ENCODE measurements at places on chromosomes 1 and 21.

DNA sequence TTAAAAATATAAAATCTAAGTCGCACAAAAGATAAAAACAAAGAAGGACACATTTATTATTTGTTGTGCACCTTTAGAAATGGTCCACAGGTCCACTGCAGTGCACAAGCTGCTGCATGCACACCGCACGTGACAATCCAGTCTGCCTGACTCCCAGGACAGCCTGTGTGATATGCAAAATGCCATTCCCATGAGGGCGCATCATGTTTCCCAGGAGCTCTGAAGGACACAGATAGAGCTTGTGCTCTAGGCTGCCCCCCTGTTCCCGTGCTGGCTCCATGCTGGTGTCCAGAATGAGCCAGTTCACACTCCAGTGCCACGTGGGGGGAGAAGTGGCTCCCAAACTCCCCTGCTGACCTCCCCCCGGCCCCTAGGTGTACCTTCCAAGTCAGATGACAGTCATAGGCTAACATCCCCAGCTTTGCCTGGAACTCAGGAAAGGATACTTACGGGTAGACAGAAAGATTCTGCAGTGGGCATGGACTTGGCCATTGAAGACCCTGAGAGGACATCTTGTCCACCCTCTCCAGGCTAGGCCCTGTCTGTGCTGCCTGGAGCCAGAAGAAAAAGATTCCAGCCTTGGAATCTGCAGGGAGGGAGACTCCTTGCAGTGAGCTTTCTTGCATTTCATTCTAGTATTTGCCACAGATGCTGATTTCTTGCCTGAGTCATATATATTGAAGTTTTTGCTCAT lies 26.3 kb downstream of the RAB7B start:
- no peak for DNase-seq

GRCh38 chr1:1778663-1779319 lies 521 bp upstream of the NADK start:
- DNase-seq, result peak; percentile 72

DNA sequence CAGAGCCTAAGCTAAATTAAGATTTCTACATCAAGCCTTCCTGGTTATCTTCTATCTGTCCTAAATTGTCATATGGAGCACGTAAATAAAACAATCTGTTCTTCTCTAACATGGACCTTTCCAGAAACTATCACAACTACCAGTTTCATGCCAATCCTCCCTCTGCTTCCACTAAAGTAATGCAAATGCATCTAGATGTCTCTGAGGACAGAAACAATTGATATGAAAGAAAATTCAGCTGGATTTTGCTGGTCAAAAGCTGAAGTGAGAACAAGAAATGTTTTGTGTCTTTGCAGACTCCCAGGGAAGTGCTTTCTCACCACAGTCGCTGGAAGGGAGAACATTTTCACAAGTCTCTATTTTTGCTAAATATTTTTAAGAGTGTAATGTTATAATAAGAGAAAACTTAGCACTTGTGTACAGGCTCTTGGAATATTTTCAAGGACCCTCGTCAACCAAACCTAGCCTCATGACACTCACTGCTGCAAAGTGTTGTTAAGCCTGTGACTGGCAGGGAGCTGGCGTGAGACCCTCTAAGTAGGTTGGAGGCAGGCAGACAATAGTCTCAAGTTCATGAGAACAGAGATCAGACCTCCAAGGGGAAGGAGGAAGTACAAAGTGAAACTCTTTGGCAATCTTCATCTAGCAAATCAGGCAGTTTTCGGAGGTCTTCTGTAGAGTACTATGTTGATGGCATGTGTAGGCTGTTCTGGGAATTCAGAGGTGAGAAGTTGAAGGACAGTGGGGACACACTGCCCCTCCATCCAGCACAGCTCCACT lies 38.8 kb downstream of the DNASE2B start:
- DNase-seq, result no peak

DNA sequence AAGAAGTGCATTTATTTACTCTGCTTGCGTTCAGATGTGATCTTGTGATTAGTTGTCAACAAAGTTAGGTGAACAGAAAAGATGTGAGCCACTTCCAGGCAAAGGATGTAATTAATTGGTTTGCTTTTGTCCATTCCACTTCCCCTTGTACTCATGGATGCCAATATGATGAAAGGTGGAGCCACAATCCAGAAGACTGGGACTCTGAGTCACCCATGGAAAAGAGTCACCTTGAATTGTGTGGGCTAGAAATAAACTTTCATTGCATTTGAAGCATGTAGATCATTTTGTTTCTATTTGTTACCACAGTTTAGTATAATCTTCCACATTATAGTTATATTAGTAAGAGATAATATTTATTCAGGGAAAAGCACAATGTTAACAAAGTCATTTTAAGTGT lies 684.2 kb downstream of the LTN1 start:
- DNase-seq, result no peak

GRCh38 chr1:114720492-114720891 lies 3.9 kb upstream of the NRAS start:
- no peak for DNase-seq

DNA sequence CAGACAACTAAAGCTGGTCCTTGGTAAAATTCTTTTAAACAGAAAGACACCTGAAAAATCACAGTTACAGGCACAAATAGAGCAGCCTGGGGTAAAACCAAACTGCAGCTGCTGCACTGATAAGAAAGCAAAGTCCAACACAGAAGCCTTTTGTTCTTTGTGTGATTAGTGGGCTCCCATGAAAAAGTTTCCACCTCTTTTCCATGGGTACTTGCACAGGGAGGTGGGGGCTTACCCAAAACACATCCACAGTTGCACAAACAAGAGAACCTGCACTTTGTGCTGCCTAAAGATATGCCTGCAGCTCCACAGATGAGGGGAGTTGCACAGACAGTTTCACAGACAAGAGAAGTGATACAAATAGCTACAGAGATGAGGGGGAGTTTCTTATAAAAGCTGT lies 106.7 kb upstream of the SLC5A9 start:
- DNase-seq, result no peak

GRCh38 chr1:206736878-206737728 lies 33.5 kb upstream of the IL19 start:
- DNase-seq, result peak; percentile 80

- no peak for DNase-seq
These were observed 89.5 kb upstream of the C1orf21 start for GRCh38 chr1:184297244-184297750.

DNA sequence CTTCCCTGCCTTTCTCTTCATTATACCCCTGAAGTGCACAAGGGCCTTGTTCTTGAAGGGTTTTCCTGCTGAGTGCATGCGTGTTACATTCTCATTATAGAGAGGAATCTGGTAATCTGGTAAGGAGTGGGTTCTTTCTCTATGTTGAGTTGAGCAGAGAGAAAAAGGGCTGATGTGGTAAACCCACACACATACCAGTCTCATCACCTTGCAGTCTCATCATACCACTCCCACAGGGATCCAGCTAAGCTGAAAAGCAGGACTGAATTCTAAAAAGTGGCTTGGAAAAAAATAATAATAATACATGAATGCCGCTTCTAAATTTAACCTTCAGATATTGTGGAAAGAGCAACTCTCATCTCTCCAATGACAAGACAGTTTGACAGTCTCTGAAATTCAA lies 10.5 kb upstream of the HTR1D start:
- DNase-seq, result no peak

- DNase-seq, result no peak
These were observed 11.3 kb downstream of the HJV start for GRCh38 chr1:146010126-146010738.

GRCh38 chr1:220748089-220748934 lies at the start of gene MTARC2:
Gene MTARC2, plus strand, starts transcription at chr1:220748322. Its CDS starts 210 bp downstream, at chr1:220748532.
- DNase-seq, result no peak

GRCh38 chr1:54567961-54568360 lies 19.9 kb downstream of the ACOT11 start:
- DNase-seq, result no peak

DNA sequence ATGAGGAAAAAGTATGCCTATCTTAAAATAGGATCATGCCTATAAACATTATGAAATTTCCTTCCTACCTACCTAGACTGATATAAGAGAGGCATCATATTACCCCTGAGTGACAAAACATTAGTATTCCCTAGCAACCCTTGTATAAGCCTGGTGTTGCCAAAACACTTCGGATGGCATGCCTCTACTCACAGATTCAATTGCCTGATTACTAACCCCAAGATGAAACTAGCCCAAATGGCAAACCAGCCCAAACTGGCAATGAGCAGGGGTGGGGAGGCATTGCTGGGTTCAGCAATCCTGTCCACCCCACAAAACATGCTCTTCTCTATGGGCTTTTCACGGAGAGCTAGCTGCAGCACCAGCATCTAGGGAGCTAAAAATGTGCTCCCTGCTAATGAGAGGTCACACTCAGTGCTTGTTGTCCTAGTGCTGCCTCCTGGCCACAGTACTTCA lies 13.9 kb downstream of the PALMD start:
- DNase-seq, result no peak

DNA sequence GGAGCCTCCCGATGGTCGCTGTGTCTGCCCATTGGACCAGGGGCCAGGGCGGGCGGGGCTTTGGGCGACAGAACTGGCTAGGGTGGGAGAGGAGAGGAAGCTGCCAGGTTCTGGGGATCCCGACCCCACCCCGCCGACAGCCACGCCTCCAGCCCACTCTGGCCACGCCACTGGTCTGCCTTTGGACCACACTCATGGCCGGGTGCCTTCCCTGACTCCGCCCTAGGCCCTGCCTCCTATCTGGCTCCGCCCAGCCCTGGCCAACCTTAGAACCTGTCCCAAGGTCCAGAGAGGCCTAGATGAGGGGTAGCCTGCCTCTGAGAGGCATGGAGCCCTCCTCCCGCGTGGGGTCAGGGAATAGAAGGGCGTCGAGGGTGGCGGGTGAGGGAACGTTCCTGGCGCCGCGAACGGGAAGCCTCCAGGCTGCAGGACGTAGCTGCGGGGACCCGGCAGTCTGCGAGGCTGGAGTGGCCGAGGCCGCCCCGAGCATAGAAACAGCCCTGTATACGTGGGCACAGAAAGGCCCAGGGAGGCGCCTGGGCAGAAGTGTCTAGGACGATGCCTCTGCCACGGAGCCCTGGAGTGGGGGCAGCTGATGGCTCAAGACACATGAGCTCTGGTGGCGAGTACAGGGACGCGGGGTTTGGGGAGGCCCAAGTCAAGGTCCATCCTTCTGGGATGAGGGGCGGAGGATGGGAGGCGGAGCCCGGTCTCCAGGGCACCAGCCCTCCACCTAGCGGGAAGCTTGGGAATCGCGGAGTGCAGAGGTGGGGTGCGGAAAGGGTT lies 11.5 kb upstream of the COL16A1 start:
- DNase-seq, result no peak

DNA sequence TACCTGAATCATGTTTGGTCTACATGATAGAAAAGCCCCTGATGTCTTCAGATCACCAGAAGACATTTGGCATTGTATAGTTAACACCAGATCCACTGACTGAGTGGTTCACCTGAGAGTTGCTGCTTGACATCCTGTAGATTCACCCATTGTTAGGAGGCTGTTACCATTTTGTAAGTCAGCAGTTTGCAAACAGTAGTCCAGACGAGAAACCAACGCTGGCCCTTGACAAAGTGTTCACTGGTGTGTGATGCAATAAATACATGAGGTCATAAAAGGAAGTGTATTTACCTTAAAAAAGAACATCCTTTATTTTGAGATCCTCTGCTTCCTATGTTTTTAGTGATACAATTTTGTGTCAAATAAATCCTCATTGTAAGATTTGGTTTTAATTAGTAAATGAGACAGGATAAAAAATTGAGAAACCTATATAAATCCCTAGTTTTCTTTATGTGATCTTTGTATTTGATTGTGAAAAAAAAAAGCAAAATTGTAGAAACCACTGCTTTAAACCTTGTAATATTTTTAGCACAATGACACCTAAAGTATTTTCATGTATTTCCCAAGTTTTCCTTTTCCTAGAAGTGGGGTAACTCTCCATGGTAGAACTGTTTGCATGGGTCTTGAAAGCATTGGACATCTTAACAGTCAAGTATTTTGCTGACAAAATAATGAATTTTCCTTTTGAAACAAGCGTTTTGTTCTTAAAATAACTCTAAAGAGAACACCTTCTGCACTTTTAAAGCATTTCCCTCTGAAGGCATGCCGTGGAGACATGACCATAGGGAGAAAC lies 204.3 kb downstream of the FGGY start:
- DNase-seq, result no peak

DNA sequence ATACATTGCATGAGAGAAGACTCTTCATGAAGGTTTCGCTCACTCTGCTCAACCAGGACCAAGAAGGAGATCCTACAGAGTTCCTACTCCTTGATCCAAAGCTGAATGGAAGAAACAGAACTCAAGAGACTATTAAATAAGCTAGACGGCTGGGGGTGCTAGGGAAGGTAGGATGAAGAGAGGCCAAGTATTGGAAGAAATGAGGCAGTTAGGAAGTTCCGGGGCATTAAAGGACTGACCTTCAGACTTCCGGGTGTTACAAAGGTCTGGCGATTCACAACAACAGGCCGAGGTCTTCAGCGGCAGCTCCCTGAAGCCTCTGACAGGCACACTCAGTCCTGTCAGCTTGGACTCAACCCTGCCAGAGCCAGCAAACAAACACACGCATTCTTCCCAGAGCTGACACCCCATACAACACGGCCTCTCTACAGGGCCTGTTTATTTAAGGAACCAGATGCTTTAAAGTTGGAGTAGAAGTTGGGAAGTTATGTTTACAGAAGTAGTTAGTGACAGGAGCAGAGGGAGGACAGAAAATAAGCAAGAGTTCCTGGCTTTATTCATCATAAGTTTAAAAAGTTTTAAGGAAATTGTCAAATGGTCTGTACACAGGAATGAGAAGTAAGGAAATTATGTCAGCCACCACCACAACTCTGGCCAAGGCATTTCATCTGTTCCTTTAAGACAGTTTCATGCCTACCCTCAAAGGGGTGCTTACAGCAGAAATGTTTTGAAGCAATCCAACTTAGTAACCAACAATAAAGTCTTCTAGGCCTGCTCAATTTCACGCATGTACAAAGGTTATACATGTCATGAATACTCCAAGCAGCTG lies 4.7 kb downstream of the SORT1 start:
- DNase-seq, result no peak

GRCh38 chr21:44907225-44907965 lies 13.3 kb downstream of the ITGB2 start:
- no peak for DNase-seq

Data from central memory CD4-positive, alpha-beta T cell (primary cell).